ENCODE measurements at places on chromosomes 4 and X.

DNA sequence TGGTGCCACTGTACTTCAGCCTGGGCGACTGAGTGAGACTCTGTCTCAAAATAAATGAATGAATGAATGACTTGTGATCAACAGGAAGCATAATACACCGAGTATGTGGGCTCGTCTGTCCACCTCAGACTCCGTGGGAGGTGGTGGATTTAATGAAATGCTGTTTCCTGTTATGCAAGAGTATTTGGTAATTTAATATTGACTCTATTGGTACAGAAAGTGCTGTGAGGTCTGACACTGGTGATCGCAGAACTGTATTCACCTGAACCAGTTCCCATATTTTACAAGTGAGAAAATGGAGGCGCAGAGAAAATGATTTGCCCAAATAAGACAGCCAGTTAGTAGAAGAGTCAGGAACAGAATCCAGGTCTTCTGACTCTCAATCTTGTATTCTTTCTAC lies 423.3 kb downstream of the RAPGEF2 start:
- DNase-seq: no peak

DNA sequence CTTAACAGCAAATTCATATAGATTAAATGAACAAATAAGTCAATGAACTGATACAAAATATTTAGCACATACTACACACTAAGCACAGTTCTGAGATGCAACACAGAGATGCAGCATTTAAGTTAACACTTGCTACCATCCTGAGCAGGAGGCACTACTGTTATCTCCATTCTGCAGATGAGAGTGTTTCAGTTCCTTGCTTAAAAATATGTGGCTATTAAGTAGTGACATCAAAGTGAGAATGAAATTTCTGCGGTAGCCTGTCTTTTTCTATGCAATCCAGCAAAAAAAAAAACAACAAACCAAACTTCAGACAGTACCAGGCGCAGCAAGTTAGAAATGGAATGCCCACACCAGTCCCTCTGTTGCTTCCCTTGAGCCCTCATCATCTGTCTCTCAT lies 90.8 kb downstream of the SHISA3 start:
- no peak for DNase-seq

DNA sequence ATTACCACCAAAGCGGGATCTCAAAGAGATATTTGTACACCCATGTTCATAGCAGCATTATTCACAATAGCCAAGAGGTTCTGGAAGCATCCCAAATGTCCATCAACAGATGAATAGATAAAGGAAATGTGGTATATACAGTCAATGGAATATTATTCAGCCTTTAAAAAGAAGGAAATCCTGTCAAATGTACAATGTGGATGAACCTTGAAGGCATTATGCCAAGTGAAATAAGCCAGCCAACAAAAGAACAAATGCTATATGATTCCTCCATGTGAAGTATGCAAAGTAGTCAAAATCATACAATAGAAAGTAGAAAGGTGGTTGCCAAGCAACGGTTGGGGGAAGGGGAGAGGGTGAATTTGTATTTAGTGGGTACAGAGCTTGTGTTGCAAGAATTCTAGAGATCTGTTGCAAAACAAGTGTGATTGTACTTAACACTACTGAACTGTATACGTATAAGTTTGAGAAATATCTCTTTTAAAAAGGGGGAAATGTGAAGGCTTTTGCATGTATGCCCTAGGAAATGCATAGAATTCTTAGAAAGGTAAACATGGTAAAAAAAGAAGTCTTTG lies 5.0 kb upstream of the ZRSR2 start:
- DNase-seq: no peak

GRCh38 chr4:76611616-76612207 lies 176.7 kb downstream of the SHROOM3 start:
- DNase-seq: peak; percentile 71

DNA sequence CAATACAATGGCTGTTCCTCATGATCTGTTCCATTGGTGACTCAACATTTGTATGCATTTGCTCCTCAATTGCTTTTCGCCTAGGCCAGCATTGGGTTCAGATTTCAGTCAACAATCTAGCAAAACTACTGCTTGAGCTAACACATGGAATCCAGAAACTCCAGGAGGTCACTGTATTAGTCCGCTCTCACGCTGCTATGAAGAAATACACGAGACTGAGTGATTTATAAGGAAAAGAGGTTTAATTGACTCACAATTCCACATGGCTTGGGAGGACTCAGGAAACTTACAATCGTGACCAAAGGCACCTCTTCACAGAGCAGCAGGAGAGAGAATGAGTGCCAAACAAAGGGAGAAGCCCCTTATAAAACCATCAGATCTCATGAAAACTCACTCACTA lies 67.1 kb downstream of the RXFP1 start:
- no peak for DNase-seq

DNA sequence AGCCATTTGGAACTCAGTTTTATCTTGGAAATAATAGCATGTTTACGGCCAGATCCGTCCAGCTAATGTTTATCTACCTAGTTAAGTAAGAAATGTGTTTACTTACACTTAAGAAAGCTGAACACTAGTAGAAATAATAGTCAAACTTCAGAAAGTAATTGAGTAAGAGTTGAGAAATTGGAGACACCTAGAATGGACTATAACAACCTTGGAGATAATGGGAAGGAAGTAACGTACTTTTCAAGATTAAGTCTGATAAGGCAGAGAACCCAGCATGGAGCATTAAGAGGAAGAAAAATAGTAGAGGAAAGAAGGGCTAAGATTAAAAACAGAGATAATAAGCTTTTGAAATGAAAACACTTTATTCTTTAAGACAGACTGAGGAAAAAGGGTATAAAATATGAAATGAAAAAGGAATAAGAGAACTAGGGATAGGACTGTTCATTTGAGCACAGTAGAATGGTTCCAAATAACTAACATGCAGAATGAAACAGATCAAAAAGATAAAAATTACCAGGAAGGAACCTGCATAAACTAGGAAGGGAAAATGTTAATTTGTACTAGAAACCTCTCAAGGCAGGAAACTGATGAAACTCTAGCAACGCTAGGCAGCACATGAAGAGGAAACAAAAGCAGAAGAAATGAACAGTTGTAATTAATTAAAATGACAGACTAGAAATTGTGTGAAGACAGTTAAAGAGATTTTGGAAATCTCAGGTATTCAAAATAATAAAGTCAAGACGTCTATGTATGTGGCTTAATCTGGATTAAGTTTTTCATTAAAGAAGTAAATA lies 71.7 kb downstream of the FBXW7 start:
- no peak for DNase-seq

- peak; percentile 45 for DNase-seq
Measured at GRCh38 chrX:11531226-11531625, 134.5 kb downstream of the ARHGAP6 start.

DNA sequence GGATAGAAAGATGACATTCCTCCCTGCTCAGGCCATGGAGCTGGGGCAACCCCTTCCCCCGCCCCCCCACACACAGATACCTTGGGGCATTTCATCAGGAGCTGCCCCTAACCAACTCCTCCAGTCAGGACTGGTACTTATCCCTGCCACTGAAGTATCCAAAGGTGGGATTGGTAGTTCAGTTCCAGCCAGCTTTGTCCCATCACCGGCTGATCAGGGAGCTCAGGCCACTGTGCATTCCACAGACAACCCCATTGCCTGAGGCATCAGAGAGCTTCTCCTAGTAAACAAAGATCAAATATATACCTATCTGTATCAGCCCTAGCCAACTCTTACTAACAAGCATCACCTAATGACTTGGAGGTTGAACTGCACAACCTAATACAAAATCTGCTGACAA lies 218.2 kb upstream of the FMR1 start:
- DNase-seq: no peak

GRCh38 chrX:70434914-70435586 lies 9.6 kb upstream of the DLG3 start:
- DNase-seq: peak; percentile 84
